ENCODE measurements at places on chromosomes 5 and 9.
A peak's percentile ranks its signal among the peaks of the same experiment; 100 is the strongest.

DNA sequence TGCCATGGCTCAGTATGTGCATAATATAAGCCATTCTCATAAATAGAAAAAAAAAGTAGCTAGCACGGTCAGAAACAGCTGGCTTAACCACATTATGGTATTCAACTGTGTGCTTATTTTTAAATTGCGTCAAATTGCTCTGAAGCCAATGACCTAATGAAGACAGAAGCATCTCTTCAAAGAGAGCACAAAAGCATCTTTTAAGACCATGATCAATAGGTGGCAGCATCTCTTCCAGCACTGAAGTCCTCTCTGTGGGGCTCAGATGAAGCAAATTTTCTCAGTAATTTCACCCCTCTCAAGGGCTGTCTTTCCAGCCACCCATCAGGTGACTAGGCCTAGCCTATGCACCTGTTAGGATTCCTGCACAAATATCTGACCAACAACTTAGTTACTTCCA lies 251.4 kb downstream of the GLIS3 start:
- DNase-seq = no peak

GRCh38 chr5:4855036-4855435 lies 285.1 kb upstream of the ADAMTS16 start:
- DNase-seq = no peak

DNA sequence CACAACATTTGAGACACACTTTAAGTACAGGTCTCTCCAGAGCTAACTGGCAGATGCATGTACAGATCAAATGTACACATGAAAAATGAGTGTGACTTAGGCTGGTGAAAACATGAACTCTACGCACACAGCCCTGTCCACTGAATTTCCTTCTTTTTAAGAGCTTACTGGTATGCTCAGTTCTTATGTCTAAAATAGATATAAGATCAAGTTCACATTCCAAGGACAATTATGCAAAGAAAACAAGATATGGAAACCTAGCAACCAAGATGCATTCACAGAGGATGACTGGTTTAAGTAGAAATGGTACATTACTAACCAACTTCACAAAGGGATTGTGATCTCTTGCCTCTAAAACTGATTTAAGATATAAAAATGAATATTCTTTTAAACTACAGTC lies 56.7 kb downstream of the TLE1 start:
- DNase-seq = no peak

DNA sequence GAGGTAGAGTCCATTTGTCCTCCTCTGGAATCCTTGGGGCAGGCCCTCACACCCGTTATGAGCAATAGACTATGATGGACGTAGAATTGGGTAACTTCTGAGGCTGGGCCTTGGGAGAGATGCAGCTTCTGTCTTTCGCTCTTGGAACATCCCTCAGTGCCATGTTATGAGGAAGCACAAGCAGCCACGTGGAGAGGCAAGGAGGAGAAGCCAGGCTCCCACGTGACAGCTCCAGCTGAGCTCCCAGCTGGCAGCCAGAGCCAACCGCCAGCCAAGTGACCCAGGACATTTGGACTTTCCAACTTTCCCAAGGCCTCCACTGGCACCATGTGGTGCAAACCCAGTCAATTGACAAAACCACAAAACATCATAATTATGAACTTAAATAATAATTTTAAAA lies 43.0 kb upstream of the BOD1 start:
- DNase-seq = no peak

DNA sequence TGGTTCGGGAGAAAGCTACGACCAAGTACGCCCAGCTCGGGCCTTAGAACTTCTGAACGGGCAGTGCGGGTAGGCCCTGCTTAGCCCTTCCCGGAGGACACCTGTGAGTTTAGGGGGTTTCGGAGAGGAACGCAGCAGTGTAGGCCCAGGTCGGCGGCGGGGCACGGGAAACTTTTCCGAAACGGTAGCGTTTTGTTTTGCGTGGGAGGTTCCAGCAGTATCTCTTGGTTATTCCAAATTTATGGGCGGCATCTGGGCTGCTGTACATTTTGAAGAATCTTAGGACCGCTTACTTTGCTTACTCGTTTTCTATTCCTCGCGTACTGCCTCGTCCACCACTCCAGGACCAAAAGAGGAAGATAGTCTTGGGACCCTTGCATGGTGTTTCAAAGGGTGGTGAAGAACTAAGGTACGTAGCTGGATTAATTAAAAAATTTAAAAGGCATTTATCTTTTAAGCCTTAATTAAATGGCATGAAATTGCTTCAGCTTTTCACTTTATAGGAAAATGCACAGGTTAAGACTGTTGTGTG lies 492 bp downstream of the TENT2 start:
- no peak for DNase-seq

- DNase-seq = no peak
Observed at GRCh38 chr5:113040672-113041260, 64.2 kb downstream of the DCP2 start.

- DNase-seq = no peak
Observed at GRCh38 chr9:38662763-38663593, 42.6 kb upstream of the ANKRD18A start.

- no peak for DNase-seq
Observed at GRCh38 chr9:971901-972500, 4.5 kb upstream of the DMRT3 start.

DNA sequence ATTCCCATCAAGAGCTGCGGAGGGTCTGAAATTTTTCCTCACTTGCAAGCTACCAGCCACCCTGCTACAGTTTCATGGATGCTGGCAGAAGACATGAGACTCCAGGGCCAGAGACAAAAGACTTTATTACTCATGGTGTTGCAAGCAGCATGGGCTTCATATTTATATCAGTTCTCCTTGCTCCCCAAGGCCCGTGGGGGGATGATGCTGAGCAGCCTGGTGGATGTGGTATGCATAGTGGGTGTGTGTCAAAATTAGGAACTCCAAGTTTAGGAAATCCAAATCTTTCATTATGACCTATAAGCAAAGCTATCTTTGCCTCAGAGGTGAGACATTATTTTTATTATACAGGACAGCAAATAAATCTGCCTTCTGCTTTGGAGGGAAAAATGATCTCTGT lies 105.7 kb upstream of the ALDH1B1 start:
- no peak for DNase-seq

DNA sequence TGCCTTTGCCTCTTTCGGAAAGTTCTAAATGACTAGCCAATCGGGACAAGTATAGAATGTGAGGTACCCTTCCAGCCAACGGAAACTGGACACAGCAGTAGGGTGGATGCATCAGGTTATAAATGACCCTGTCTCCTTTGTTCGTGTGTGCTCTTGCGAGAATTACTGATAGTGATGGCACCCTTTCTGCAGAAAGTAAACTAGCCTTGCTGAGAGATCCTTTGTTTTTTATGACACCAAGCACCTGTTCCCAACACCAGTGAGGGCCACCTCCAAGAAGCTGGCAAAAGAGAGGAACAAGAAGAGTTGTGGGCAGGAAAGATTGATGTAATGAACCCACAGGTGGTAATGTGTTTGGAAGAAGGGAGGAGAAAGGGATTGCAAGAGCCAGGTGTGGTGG lies 42.8 kb upstream of the FABP6 start:
- DNase-seq = no peak

DNA sequence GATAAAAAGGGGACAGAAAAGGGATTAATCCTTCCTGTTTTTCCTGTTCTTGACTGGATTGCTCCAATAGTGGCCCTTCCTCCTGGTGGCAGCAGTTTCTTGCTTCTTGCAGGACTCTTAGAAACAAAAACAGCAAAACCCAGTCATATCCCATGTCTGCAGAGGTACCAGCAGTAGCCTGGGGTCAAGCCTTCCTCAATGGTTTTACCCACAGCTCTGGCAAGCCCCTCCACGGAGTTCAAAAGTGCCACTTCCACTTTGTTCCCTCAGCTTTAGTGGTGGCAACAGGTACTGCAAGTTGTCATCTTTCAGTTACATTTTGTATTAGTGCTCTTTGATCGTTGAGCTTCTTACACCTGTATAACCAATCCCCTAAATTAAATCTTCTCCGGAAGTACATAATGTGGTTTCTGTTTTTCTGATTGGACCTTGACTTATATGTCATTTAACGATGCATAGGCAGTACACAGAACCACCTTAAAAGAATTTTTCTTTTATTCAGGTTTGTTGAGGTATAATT lies 8.7 kb upstream of the RANBP6 start:
- peak; percentile 38 for DNase-seq

- no peak for DNase-seq
Observed at GRCh38 chr5:111135946-111136345, 43.8 kb downstream of the WDR36 start.

DNA sequence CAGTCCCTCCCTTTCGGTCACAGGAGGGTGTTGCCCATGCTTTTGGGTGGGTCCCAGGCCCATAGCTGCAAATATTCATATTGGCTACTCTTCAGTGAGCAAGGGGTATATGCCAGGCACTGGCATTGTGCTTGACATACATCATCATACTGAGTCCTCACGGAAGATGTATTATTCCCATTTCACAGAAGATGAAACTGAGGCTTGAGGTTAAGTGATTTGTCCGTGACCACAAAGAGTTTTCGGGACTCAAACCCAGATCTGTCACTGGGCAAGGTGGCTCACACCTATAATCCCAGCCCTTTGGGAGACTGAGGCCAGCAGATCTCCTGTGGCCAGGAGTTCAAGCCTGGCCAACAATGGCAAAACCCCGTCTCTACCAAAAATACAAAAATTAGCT lies 6.5 kb upstream of the FGFR4 start:
- no peak for DNase-seq

GRCh38 chr9:83964973-83965349 lies 15.1 kb downstream of the HNRNPK start:
- no peak for DNase-seq

DNA sequence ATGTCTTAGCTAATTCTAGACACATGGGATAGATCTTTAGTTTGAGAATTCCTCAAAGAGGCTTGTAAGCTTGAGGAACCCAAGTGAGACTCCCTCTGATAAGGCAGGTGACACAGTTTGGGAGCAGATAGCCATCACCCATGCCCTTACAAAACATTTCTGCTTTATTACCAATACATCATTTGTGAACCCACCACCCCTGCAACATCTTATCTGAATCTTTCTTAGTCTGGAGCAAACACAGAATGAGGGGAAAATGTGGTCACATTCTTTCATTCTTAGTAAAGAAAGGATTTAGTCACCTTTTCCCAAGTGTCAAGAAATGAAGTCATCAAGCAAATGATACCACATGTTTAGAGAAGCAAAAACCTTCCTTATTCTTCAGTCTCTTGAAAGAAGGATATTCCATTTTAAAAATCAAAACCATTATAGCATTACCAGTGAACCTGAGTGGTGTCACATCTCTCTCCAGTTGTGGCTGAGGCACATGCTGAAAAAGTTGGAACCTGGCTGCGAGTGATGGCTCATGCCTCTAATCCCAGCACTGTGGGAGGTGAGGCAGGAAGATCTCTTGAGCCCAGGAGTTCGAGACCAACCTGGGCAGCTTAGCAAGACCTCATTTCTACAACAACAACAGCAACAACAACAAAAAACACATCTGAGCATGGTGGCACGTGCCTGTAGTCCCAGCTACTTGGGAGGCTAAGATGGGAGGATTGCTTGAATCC lies 65.9 kb downstream of the PRKACG start:
- no peak for DNase-seq

DNA sequence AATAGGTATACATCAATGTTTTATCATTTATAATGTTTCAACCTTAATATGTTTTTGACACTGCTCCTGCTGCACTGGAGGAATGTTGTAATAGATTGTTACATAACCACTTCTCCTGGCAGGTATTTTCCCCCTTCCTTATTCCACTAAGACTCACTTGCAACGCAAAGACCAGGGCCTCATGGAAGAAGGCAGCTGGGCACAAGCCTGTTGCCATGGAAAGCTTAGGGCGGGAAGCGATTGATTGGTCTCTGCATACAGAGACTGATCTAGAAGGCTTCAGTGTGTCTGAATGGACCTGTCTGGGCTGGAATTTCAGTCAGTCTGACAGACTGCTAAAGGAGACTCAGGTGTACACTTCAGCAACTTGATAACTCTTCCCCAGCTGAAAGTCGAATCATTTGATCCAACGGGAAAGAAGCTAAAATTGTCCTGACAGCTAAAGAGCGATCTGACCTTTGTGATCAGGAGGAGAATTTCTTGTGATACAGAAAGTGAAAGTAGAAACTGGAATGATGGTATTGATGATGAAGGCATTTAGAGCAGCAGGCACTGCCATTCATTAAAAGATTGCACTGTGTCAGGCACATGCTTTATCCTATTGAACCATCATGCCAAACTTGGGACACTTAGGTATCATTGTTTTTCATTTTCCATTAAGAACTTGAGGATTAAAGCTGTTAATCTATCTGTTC lies 65.1 kb downstream of the GRIA1 start:
- DNase-seq = no peak

GRCh38 chr9:76107482-76107881 lies 217.0 kb downstream of the PCSK5 start:
- DNase-seq = no peak

- no peak for DNase-seq
Observed at GRCh38 chr5:127930311-127930710, 153.3 kb upstream of the SLC12A2 start.

DNA sequence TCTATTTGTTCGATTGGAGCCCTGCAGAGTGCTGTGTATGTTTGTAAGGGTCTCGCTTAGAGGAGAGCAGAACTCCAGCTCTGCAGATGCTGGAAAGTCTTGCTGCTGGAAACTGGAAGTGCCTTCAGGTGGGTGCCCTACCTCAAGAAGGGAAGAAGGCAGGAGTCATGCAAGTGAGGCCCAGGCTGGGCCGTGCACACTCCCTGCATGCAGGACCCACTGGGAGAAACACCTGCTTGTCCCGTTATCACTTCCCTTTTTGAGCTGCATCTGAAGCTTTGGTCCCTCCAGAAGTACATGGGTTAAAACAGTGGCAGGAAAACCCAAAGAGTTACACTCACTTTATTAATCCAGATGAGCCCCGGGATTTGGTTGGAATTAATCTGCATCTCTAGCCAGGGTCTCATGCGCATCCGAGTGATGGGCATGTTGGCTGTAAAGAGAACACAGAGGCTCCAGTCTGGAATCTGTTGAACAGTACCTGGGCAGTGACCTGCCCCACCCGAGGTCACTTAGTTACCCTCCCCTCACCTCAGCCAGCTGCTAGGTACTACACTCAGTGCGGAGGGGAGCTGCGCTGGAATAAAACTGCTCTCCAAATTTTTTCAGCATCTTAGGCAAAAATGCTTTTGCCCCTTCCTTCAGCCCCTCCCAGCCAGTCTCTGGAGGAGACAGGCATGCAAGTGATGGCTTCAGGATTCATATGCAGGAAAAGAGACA lies 1.4 kb downstream of the IRF1 start:
- no peak for DNase-seq

DNA sequence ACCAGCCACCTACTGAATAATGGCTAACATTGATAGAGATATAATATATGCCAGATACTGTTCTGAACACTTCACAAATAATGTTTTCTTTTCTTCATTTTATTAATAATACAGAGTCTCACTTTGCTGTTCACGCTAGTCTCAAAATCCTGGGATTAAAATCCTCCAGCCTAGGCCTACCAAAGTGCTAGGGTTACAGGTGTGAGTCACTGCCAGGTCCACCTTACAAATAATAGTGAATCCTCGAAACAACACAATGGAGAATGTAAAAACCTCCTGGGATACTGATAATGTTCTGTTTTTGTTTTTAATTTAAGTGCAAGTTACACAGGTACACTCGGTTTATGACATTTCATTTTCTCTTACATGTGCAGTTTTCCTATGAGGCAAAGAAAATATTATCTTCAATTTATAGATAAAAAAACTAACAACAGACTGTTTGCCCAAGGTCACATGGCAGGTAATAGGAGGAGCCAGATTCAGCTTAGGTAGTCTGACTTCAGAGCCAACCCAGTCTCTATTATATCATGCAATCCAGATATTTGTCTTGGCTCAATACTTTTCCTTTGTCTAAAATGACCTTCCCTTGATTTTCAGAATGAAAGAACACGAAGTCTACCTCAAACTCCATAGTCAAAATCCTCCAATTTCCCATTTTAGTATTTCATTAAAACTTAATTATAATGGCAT lies 7.8 kb downstream of the ZFR start:
- no peak for DNase-seq

GRCh38 chr5:139903795-139904565 lies 108.4 kb downstream of the PSD2 start:
- DNase-seq = no peak

Data from NCI-H1930 (cell line).